ENCODE measurements at places on chromosomes 6 and 20. TPM values are rescaled to one million over a fixed set of nuclear protein-coding genes. Genes with fewer than 3 reads are reported as not detected.

DNA sequence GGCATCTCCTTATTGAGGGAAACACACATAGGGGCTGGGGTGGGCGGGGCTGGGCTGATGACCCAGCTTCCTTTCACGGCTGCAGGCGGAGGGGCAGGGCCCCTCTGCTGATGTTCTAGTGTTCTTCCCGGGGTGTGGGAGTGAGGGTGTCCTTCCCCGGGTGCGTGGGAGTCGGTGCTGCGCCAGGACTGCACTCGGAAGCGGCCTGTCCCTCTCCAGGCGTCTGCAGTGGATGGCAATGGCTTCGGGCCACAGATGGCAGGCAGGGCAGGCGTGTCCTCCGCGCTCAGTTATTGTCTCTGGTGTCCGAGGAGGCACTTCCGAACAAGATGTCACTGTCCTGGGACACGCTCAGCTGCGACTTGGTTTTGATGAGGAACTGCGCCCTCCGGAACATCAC lies 19.2 kb downstream of the KCNG1 start:
- H3K4me1 ChIP-seq, result no peaks in the 10 kb centered on the region
- H3K27ac ChIP-seq, result no peak overlapping the region
- no peaks in the 10 kb centered on the region for H3K27me3 ChIP-seq
- H3K36me3 ChIP-seq, result no peaks in the 10 kb centered on the region

The AKAP7 gene
- total RNA-seq, result 23.8 TPM

The CFB gene
- total RNA-seq, result 33.5 TPM

The ETV7 gene
- total RNA-seq, result 0.55 TPM

All from sigmoid colon (tissue), 7 donors.